Aorta (tissue), 5 donors: ENCODE measurements at places on chromosomes 12 and 14. TPM values are rescaled to one million over a fixed set of nuclear protein-coding genes. Genes with fewer than 3 reads are reported as not detected.

Gene PCED1B
- 12.6 TPM for total RNA-seq

Gene TAS2R31
- total RNA-seq: 5.3 TPM

Gene TBX5
- 0.42 TPM for total RNA-seq

Gene NTN4
- total RNA-seq: 66.7 TPM

Gene KRT7
- total RNA-seq: 8.7 TPM

Gene PRB2
- total RNA-seq: not detected

Gene PZP
- 0.87 TPM for total RNA-seq

Gene CIDEB
- total RNA-seq: 12.2 TPM

Gene SLC7A8
- total RNA-seq: 20.0 TPM

Gene FITM1
- total RNA-seq: 0.71 TPM

Gene PRKCH
- total RNA-seq: 32.2 TPM

Gene LUM
- total RNA-seq: 628 TPM

DNA sequence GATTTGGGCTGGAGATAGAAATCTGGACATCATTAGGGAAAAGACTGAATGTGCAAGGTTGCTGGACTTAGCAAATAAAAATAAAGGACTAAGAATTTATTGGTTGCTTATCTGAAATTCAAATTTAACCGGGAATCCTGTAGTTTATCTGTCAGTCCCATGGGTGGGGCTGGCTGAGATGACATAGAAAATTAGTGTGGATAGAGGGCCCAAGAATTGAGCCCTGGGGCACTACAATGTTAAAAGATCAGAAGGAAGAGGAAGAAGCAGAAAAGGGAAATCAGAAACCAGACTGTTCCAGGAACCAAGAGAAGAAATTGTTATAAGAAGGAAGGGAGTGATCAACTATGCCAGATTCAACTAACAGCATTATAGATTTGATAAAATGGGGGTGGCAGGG lies 96.7 kb upstream of the CCDC196 start:
- DNase-seq: no peak

DNA sequence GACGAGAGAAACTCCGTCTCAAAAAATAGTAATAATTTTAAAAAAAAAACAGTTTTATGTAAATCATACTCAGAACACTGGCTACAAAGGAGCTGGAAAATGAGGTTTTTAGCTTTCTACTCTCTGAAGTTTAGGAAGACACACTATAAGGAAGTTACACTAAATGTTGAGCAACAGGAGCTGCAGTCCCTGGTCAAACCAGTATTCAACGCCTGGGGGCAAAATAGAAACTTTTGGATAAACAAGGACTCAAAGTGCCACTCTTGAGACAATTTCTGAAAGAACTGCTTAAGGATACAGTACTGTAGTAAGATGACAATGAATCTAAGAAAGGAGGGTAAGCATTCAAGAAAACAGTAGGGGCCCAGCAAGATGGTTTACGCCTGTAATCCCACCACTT lies 29.3 kb downstream of the ACTR6 start:
- no peak for DNase-seq

DNA sequence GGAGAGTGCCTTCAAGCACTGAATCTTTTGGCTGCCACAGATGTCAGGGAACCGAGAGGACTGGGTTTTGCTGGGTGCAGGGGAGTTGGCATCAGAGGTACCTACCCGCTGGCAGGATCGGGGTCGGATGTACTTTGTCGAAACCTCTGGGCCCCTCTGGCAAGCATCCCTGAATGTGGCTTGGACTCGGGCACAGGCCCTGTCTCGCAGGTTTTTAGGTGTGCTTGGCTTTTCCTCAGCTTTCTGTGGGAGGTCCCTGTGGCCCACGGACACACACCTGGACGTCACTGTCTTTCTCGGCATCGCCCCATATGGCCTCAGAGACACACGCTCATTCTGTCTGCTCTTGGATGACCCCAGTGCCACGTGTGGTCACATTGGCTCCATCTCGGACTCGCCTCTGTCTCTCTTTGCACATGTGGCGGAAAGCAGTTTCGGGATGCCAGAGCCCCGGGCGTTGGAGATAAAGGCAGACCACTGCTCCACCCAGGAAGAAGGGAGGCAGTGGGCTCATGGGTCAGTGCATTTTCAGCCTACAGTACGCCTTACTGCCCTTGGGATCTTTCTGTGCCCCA lies 769.6 kb upstream of the ALG10B start:
- no peak for DNase-seq

GRCh38 chr12:29012673-29013072 lies 136.4 kb upstream of the FAR2 start:
- DNase-seq: no peak

DNA sequence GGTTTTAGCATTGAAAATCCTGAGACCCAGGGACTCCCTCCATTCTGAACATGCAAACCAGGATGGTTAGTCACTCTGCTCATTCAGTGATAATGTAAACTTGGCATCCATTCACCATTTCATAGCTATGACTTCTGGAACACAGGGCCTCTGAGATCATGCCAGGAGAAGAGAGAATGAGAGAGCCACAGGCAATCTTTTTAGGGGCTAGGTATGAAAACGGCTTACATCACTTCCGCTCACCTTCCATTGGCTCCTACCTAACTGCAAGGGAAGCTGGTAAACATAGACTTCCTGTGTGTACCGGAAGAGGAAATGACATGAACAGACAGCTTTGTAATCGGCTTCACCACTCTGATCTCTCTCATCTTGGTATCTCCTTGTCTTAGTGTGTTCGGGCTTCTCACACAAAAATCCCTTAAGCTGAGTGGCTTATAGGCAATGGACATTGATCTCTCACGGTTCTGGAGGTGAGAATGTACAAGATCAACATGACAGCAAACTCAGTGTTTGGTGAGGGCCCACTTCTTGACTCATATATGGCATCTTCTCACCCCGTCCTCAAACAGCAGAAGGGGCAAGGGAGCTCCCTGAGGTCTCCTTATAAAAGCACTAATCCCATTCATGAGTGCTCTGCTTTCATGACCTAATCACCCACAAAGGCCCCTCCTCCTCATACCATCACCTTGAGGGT lies 465.9 kb upstream of the TBX3 start:
- no peak for DNase-seq

- DNase-seq: peak; percentile 61
Measured at GRCh38 chr12:131202592-131203378, 249.1 kb downstream of the ADGRD1 start.

GRCh38 chr14:26663506-26663905 lies 65.7 kb upstream of the NOVA1 start:
- DNase-seq: no peak

GRCh38 chr12:45304514-45305178 lies 88.8 kb downstream of the ANO6 start:
- DNase-seq: no peak

GRCh38 chr12:111204788-111205241 lies 164.1 kb downstream of the PHETA1 start:
- DNase-seq: no peak

DNA sequence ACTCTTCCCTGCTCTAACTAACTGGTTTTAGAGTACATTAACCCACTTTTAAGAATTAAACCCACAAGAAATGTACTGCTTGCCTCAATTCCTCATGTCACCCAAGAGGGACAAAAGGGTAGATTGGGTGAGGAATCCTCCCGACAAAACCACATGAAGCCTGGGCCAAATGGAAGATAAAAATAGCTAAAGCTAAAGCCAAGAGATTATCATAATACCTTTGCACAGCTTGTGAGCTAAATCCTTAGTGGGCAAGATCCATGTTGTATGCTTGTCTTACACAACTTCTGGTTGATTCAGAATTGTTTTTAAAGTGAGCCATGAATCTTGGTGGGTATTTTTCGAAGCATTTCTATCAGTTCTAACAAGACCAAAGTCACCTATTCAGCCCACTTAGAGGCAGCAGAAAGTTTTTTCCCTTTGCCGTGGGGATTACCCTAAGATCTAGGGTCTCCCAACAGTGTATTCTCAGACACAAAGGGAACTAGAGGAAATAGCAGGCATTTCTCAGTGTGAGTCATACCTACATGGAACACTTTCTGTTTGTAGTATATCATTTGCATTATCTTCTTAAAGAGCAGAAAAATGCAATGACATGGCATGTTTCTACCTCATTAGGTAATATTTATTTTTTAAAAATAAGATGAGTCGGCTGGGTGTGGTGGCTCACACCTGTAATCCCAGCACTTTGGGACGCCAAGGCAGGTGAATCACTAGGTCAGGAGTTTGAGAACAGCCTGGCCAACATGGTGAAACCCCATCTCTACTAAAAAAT lies 616.6 kb downstream of the KCNH5 start:
- DNase-seq: no peak

DNA sequence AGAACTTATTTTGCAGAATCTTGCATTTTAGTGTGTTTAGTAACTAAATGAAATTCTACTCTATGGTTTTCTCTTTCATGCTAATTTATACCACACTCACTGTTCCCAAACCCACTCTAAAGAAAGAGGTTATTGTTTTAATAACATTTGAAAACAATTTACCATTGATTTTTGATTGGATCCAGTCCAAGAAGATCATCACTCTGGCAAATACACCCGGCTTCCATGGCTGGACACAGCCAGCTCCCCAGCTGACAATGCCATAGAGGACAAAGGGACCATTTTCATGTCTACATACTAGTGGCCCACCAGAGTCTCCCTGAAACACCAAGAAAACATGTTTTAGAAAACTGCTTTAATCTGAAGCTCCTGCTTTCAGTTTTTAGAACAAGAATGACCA lies 42.4 kb downstream of the OVCH1 start:
- no peak for DNase-seq

DNA sequence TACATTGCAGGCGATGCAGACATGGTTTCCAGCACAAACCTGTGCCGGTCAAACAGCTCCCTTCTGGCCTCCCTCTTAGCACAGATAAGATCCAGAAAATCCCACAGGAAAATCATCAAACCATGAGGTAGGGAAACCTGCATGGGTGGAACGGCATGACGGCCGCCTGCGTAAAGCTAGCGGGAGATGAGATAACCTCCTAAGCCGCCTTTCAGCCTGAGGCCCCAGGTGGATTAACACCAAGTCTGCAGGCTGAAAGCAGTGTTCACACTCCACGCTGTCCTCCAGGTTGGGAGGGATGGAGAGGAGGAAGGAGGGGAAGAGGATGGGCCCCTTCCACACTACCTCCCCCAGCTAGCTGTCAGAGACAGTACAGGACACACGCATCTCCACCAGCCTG lies 63.8 kb downstream of the TSPAN11 start:
- no peak for DNase-seq

- DNase-seq: no peak
Measured at GRCh38 chr12:20508962-20509361, 140.6 kb downstream of the PDE3A start.

DNA sequence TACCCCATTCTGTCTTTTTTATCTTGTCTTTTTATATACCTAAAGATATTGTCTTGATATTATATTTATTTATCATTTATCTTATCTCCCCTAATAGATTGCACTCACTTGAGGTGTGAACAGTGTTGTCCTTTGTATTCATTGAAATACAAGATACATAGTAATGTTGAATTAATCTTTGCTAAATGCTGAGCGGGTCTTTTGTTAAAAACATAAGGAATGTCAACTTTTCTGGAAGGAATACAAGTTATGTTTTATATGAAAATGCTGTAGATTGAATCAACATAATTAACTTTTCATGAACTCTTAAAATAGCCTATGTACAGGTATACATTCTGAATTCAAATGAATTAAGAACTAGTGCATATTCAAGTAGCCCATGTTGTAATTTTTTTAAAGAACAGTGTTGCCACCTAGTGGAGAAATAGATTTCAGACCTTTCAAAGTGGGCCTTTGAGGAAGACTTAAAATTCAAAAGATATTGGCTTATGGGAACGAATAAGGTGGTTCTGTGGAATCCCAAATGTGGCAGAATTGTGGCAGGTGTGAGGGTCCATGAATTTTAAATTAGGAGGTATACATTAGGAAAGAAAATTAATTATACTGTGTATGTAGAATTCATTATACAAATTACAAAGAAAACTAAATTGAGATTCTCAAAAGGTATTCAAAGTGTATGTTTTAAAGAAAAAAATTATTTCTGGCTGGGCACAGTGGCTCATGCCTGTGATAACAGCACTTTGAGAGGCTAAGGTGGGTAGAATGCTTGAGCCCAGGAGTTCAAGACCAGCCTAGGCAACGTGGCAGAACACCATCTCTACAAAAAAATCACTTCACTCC lies 19.1 kb downstream of the BBOF1 start:
- no peak for DNase-seq

GRCh38 chr12:18430425-18431048 lies 169.2 kb downstream of the PIK3C2G start:
- DNase-seq: no peak

- no peak for DNase-seq
Measured at GRCh38 chr12:53059434-53060063, 9.7 kb downstream of the TNS2 start.

- peak; percentile 73 for DNase-seq
Measured at GRCh38 chr14:70907996-70908934, 1.0 kb downstream of the PCNX1 start.

GRCh38 chr12:131591714-131592709 lies 118.9 kb upstream of the SFSWAP start:
- no peak for DNase-seq

DNA sequence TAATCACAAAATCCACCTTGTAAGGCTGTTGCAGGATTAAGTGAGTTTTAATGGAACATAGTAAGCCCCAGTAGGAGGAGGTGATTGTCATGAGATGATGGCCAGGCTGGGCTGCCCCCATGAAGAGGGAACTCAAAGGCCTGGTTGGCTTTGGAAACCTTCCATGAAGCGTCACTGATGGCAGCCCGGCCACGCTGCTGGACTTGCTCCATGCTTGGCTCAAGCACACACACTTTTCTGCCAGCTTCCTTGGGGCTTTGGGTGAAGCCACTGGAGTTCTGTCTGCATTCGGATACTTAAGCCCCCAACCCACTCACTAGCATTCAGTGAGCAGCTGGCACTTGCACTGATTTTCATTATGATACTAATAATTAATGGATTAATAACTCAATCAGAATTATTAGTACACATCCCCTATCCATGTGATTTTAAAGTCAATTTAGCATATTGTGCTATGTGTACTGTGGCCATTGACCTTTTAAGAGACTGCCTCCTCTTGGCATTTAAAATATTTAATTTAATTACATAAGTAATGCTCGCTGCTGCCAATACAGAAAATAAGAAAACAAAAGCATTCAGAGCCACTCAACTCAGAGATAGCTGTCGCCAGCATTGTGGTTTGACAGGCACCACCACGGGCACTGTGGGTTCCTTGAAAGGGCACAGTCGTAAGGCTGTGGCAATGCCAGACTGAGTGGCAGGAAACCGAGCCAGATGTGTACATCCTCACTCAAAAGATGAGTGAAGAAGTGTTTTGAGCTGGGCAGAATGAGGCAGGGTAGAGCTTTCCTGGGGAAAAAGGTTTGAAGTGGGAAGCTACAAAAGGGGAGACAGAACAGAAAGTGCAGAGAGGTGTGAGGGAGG lies 15.9 kb downstream of the KRT85 start:
- DNase-seq: peak; percentile 51

DNA sequence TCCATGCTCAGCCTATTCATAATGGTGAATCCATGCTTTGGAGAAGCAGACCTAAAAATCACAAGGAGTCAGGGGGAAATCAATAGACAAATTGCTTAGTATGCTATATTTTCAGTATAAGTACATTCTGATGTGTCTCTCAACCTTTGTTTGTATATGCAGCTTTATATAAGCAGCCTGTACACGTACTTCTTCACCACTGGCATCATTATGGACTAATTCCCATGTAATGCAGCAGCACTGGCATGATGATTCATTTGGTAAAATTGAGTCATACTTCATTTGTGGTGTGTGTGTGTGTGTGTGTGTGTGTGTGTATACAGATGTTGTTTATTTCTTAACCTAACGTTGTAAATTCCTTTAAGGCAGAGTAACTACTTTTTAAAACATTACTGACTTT lies 10.9 kb downstream of the DCP1B start:
- DNase-seq: no peak
